ENCODE measurements at places on chromosomes 3 and 15.

DNA sequence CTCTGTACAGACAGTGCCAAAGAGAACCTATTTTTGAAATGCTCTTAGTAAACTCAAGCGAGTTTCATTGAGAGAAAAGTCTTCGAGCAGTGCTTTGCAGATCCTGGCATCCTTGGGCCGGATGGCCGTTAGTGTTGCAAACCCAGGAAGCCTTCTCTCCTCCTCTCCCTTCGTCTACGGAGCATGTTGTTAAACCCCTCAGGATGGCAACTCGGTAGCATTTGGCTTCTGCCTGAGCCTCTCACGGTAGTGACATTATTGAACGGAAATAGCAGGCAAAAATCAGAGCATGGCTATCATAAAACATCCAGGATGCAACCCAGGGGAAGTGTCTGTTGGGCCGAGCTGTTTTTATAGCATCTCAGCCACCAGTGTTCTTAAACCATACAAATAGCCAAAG is 6.7 kb upstream of the SEC13 start:
- no peak for DNase-seq

DNA sequence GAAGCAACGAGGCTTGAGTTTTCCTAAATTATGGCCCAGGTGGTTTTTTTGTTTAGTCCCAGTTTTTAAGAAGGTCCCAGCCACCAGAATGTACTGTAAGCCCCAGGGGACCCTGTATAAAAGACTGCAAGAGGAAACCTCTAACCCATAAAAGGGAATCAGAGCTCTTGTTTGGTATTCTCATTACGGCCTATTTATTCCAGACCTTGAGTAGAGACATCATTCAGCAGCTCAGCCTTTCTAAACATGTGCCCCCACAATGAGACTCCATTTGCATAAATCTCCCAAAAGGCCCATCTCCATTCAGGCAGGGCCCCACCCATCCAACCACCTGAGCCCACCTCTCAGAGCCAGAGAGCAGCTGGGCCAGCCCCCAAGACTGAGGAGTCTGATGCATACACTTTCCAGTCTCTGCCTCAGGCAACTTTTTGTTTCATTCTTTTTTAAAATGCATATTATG is 25.7 kb downstream of the ZDHHC3 start:
- no peak for DNase-seq

- DNase-seq = no peak
Observed at GRCh38 chr3:82087958-82088357, 326.5 kb upstream of the GBE1 start.

DNA sequence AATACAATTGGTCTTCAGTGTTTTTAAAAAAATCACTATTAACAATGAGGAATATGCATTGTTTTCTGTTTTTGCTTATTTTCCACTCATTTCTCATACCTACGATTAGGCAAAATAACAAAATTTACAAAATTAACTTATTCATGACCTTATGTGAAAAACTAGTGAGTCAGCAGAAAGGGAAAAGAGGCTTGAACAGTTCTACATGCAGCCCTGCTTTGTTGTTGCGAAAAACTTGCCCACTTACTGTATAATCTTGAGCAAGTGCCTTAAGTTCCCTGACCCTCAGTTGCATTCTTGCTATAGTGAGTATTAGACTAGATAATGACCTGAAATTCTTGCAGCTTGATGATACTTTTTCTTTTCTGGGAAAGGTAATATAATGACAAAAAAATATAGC is 551.1 kb upstream of the BCHE start:
- DNase-seq = no peak

- DNase-seq = no peak
Observed at GRCh38 chr15:93759629-93760028, 471.7 kb upstream of the MCTP2 start.

DNA sequence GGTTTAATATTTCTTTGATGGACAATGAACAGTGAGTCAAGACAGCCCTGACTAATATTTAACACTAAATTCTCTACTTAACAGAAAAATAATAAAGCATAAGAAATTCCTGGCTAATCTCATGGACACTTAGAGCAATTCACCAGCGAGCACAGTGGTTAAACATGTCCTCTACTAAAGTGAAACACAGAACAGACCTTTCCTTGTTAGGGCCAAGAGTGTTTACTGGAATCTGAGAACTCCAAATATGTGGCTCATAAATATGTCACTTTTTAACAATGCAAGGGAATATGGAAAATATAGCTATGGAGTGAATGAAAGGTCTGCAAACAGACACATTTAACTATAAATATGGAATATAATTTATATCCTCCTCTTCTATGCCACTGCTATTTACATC is 18.6 kb upstream of the IGSF10 start:
- DNase-seq = no peak

- DNase-seq = no peak
Observed at GRCh38 chr15:69395460-69395859, 18.7 kb upstream of the KIF23 start.

GRCh38 chr15:78537266-78537905 is 2.9 kb upstream of the PSMA4 start:
- DNase-seq = no peak

DNA sequence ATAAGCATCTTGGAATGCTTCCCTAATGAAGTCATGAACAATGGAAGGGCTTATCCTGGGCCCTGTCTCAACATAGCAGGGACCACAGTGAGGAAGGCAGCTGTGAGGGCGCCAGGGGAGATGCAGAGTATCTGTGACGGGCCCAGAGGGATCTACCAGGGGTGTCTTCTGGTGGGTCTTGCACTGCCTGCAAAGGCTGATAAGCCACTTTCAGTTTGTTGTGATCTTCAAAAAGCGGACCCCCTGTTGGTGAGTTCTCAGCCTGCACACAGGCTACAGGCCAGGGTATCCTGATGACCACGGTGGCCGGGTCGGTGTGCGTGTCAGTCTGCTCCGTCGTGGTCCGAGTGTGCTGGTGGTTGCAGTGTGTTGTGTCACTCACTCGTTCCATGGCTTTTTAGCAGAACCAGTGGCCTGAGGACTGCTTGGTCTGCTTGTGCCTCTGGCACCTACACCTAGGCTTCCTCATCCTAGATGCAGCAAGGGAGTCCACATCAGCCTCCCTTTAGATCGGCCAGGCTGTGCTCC is 46.8 kb downstream of the CHDH start:
- DNase-seq = no peak

DNA sequence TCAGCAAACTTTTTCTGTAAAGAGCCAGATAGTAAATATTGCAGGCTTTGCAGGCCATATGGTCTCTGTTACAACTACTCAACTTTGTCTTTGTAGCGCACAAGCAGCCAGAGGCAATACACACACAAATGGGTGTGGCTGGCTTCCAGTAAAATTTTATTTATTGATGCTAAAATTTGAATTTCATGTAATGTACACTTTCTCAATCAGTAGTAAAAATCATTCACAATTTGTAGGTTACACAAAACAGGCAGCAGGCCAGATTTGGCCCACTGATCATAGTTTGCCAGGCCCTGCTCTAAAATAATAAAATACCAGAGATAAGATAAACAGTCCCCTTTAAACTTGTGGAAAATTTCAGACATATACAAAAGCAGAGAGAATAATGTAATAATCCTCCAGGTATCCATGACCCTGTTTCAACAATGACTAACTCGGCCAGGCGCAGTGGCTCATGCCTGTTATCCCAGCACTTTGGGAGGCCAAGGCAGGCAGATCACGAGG is 330.3 kb downstream of the SHQ1 start:
- no peak for DNase-seq

DNA sequence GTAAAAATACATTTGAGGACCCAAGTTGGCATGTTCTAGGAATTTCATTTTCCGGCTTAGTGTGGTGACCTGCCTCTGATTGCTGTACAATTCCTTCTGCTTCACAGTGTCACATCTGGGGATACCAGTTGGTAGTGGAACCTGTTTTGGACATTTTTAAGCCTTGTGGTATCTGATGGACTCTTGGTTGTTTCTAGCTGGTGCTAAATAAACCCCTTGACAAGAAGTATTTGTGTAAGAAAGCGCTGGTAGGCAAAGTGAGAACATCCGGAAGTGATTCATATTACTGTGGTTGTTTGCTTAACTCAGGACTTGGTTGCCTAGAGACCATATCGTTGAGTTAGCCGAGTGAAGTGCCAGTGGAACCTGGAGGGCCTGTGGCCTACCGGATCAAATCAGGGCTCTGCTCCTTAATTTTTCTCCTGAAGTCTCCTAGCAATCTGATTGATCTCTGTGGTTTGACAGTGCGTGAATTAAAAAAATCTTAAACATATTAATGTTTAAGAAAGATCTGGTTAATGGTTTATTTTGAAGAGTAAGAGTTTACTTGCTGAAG is 12.8 kb downstream of the IQGAP1 start:
- DNase-seq = no peak

GRCh38 chr3:146521394-146521793 is 23.0 kb downstream of the PLSCR1 start:
- no peak for DNase-seq

- DNase-seq = no peak
Observed at GRCh38 chr3:12622335-12622734, 41.6 kb downstream of the RAF1 start.

All from cerebellum (tissue), 4 donors.